ENCODE measurements at places on chromosomes 1 and 21.

GRCh38 chr1:6205849-6206519 is at the start of gene RNF207:
TSS of gene RNF207 (plus strand) at chr1:6206119. CDS start at chr1:6206536, 417 bp downstream.
- DNase-seq, result peak; percentile 42

- DNase-seq, result no peak
These were observed 11.7 kb upstream of the UCK2 start for GRCh38 chr1:165815725-165816124.

GRCh38 chr1:67769633-67770256 is 63.5 kb downstream of the GNG12 start:
- no peak for DNase-seq

DNA sequence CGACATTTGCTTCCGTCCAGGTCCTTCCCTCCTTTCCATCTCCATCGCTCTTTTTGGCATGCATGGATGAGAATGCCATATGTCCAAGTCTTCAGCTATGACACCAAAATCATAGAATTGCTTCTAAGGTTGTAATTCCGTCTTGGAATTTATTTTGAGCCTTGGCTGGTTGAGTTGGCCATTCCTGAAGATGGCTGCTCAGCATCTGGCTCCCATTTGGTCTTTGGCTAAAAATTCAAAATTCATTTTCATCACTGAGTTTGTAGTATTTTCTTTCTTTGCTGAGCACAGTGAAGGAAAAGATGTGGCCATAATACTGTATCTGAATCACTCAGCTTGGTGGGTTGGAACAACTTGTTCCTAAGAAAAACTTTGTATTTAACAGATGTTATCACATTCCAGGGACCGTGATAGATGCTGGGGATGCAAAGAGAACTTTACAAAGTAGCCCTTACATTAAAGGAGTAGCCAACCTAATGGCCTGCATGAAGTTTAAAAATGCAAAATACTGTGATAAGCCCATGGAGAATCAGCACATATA is 15.6 kb downstream of the JUN start:
- DNase-seq, result no peak

DNA sequence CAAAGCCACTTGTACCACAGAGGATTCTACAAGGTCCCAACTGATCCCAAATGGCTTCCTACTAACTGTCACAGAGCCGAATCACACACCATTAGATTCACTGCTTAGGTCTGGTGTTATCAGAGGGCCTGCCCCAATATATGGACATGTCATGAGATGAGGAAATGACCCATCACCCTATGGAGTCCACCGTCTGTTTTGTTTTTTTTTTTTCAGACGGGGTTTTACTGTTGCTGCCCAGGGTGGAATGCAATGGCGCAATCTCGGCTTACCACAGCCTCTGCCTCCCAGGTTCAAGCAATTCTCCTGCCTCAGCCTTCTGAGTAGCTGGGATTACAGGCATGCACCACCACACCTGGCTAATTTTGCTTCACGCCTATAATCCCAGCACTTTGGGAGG is 83.8 kb upstream of the ETS2 start:
- no peak for DNase-seq

All from stimulated activated CD4-positive, alpha-beta T cell treated with anti-CD3 and anti-CD28 coated beads, TNF-alpha, amount 100 ng/mL, for 4 hours (primary cell).